ENCODE measurements at places on chromosomes 7 and 10.

GRCh38 chr7:101729241-101729883, 88.1 kb upstream of the CUX1 start:
- DNase-seq, result no peak

- no peak for DNase-seq
Observed at GRCh38 chr10:67262675-67263074, 336.8 kb downstream of the LRRTM3 start.

DNA sequence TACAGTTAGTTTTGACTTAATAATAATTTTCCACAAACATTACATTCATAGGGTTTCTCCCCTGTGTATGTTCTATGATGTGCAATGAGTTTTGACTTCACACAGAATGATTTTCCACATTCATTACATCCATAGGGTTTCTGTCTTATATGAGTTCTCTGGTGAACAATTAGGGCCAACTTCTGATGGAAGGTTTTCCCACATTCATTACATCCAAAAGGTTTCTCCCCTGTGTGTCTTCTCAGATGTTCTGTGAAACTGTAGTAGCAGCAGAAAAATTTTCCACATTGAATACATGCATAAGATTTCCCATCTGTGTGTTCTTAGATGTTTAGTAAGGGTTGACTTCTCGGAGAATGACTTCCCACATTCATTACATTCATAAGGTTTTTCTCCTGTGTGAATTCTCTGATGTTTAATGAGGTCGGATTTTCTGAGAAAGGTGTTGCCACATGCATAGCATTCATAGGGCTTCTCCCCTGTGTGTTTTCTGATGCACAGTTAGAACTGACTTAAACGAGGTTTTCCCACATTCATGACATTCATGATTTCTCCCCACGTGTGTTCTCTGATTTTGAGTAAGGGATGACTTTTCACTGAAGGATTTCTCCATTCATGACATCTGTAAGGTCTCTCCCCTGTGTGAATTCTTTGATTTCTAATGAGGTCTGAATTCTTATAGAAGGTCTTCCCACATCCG, 118.5 kb downstream of the ZNF33B start:
- no peak for DNase-seq

GRCh38 chr7:138245682-138246081, 169.4 kb downstream of the AKR1D1 start:
- DNase-seq, result no peak

DNA sequence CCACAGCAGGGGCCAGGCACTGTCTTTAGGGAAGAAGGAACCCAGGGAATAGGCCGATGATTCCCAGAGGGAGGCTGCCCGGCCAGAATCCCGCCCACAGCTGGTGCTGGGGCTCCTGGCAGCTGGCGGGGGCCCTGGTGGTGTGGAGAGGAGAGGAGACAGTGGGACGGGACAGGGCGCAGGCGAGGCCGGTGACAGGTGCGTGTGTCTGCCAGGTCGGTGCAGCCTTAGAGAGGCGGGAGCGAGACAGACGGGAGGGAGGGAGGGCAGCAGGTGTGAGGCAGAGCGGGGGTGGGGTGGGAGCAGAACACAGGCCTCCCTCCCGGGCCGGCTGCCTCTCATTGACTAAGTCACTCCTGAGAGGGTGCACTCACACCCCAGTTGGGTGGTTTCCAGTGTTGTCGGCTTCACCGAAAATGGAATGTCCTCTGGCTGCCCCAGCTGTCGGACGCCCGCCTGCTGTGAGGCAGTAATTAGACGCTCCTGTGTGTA, 55.2 kb downstream of the ELFN1 start:
- no peak for DNase-seq

GRCh38 chr10:78736926-78737630, 331.7 kb upstream of the ZMIZ1 start:
- no peak for DNase-seq
